ENCODE measurements at places on chromosomes 6 and 20.

DNA sequence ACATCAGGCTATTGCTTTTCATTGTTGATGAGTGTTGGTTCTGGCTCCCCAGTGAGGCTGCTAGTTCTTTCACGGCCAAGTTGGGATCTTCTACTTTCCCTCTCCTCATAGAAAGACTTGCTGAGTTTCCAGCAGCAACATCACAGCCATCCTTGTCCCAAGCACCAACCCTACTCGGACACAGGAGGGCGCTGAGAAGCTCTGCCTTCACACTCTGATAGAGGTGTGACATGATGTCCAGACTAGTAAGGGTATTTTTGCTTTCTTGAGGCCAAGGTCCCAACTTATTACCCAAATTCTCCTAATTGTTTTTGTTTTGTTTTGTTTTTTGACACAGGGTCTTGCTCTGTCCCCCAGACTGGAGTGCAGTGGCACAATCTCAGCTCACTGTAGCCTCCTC lies 3.0 kb upstream of the GCM1 start:
- DNase-seq, result no peak

DNA sequence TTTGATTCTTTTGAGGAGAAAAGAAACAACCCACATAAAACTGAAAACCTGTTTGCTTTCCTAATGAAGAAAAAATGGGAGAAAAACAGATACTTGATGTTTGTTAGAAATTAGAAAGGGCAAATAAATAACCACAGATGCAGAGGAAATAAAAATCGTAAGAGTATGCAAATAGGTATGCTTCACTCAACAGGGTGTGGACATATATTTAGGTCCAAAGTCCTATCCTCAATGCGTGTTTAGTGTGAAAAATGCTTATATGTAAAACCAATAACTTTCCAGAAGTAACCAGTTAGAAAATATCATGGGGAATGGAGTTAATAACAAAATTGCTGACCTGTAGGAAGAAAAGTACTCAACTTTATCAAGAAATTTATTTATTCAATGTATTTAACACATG lies 135.7 kb downstream of the TOX2 start:
- DNase-seq, result no peak

DNA sequence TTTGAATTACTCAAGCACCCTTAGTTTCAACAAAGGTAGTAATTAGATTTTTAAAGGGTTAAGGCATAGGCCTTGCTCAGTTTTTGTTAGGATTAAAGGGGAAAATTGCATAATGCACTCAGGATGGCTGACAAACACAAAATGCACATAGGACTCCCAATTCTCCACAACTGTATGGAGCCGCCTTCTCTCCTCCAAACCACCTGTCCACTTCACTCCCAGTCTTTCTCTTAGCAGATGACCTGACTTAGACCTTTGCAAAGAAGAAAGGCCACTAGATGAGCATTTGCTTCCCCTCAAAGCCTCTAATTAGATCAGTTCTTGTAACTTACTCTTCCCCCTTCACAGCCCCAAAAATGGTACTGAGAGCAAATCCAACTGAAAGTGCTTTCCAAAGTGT lies 20.1 kb downstream of the NSFL1C start:
- DNase-seq, result no peak

GRCh38 chr6:78947529-78947928 lies 80.2 kb downstream of the IRAK1BP1 start:
- peak; percentile 43 for DNase-seq

DNA sequence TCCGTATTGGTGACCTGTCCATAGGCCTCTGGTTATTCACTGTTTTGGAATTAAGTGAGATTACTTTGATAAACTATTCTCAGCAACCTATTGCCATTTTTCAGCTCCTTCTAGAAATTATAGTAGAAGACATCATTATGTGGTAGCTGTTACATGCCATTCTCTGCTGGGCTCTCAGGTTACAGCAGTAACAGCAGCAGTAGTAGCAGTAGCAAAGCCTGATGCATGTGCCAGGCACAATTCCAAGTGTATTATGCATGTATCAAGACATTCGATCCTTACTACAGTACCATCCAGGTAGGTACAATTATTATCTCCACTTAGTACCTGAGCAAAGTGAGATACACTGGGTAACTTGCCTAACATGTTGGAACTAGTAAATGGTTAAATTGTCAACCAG lies 74.3 kb downstream of the RPS12 start:
- peak; percentile 62 for DNase-seq

GRCh38 chr6:129030215-129030614 lies 147.3 kb downstream of the LAMA2 start:
- no peak for DNase-seq

DNA sequence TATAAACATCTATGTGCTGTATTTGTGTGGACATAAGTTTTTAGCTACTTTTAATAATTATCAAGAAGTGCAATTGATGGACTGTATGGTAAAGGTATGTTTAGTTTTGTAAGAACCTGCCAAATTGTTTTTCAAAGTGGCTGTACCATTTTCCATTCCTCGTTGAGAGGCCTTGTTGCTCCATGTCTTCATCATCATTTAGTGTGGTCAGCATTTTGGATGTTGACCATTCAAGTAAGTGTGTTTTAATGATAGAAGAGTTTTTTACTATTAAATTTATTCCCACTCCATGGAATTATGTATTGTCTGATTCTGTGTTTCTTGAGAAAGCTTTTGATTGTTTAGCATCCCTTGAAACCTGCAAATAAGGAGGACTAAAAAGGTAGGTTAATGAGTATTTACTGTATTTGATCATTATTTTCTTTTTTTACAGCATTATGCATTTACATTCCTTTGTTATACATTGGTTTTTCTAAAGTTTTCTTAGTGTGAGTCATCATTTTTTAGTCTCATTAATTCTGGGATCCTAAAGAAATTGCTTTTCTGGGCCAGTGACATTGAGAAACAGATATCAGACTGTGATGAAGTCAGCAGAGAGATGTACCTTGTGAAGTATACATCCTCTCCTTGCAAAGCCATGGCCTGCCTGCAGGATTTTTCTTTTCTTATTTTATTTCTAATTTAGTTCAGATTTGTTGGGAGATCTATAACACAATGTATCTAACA lies 312.8 kb upstream of the PTCHD4 start:
- peak; percentile 56 for DNase-seq

- DNase-seq, result peak; percentile 15
Measured at GRCh38 chr6:99458319-99458718, 33.2 kb upstream of the PNISR start.

- DNase-seq, result no peak
Measured at GRCh38 chr6:35293681-35294080, 3.9 kb upstream of the DEF6 start.

DNA sequence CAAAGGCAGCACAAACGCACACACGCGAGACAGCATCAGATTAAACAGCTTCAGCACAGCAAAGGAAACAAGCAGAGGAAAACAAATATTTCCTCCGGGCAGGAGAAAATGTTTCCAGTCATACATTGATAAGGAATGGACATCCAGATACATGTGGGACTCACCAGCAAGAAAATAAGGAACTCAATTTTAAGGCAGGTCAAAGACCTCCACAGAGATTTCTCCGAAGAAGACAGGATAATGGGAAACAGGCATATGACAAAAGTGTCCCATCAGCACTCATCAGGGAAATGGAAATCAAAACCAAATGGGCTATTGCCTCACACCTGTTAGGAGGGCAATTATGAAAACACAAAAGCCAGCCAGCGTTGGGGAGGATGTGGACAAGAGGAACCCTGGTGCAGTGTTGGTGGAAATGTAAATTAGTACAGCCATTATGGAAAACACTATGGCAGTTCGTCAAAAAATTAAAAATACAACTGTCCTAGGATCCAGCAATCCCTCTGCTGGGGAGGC lies 9.7 kb upstream of the SLCO4A1 start:
- DNase-seq, result no peak

Measured in astrocyte of the spinal cord (primary cell).